ENCODE measurements at places on chromosomes 1 and 21.

DNA sequence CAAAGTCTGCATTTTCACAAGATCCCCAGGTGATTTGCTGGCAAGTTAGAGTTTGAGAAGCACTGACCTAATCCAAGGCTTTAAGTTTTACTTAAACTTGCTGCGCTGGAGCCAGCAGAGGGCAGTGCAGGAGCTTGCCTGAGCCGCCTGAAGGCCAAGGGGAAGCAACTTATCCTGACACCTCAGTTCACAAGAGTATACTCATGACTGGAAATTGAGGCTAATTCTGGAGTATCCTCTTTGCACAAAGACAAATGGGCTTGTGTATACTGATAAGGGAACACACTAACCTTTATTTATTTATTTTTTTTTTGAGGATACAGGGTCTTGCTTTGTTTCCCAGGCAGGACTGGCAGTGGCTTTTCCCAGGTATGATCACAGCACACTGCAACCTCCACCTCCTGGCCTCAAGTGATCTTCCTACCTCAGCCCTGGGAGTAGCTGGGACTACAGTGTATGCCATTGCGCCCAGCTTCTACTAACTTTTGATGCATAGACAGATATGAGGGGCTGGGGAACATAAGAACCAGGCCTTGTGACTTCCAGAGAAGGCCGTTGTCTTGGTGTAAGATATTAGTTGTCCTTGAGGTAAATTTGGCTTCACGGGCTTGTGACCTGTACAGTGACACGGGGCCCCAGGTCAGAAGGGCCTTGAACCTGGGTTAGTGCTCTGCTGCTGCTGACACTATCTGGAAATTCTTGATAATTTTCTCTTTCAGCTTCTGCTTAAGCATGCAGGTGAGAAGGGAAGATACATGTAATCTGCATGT, 29.0 kb upstream of the SLAMF1 start:
- DNase-seq: peak; percentile 20

GRCh38 chr1:117231748-117232373, 21.1 kb upstream of the VTCN1 start:
- no peak for DNase-seq

DNA sequence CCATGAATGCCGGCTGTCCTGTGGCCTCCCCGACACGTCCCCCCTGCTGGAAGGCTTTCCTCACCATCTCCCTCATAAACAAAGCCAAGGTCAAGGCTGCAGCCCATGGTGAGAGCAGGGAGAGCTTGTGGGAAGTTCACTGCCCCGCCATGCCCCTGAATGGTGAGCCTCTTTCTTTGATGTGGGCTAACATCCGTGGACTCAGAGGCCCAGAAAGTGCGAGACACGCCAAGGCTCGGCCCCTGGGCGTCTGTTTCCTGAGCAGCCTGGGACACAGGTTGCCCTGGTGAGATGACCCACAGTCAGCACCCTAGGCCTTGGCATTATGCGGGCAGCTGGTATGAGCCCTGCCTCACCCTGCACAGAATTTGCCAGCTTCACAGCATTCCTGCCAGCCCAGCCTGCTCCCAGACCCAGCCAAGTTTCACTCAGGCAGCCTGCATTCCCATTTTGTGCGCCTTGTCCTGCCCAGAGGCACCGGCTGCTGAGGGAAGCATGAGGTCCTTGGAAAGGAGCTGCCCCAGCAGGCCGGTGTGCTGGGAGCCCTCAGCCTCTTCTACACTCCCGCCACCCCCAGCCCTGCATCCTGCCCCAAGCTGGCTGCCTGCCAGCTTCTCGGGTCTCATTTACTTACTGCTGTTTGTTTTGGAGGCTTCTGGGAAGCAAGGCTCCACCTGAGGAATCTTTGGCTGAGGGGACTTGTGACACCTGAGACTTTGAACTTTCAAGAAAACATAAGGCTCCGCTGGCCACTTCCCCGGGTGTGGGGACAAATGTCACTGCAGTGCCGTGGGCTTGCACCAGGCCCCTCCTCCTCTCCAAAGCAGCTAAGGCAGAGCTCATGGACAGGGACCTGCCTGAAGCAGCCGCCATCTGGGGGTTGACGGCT, 31.9 kb downstream of the NEK2 start:
- peak; percentile 33 for DNase-seq

DNA sequence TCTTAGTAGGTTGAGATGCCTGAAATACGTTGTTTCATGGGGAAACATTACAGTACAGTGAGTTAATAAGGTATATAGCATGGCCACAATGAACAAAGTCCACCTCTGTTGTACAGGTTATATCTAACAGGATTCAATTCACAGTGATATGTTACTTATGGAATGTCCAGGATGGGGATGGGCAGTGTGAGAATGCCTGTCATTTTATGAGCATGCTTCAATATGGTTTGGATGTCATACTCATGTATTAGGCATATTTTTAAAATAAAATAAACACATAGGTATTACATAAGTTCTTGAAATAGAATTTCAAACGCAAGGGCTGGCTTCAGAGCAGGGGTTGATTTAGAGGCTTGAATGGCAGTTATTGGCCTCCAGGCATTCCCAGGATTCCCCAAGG, 6.1 kb upstream of the PHLDA3 start:
- no peak for DNase-seq

GRCh38 chr1:59696421-59697115, 118.2 kb upstream of the HOOK1 start:
- DNase-seq: no peak

DNA sequence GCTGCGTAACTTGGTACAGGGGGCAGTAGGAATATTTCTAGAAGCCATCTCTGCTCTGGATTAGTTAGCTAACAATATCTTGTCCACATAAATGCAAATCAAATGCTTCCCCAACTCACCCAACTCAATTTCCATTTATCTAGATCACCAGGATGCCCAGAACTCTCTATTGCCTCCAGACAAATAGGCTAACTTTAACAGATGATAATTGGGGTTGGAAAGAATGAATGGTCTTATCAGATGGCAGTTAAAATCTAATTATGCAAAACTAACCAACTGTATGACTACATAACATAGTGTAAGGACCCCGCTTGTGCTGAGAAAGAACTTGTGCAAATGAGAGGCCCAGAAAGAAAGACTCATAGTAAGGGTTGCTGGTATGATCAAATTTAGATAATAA, 1024.8 kb downstream of the PLA2G4A start:
- DNase-seq: no peak

DNA sequence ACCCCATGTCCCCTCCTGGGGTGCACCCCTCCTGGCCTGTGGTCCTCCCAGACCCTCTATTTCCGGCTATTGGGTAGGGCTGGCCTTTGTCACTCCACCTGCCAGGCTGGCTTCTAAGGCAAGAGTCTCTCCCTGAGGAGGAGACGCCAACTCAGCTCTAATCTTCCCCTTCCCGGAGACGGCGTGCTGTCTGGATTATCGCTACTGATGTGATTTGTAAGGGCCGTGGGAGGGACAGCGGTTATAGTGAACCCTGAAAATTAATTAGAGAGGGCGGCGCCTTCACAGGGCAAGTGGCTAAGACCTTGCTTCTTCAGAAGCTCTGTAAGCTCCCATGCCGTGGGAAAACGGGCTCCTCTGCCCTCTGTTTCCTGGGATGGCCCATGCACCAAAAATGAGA, 207.0 kb upstream of the VAMP3 start:
- no peak for DNase-seq

- DNase-seq: no peak
These were observed 38.2 kb downstream of the TTLL7 start for GRCh38 chr1:83960669-83961277.

- no peak for DNase-seq
These were observed 5.5 kb downstream of the POGK start for GRCh38 chr1:166844791-166845190.

GRCh38 chr1:163231385-163231784, 28.7 kb upstream of the RGS5 start:
- no peak for DNase-seq

- no peak for DNase-seq
These were observed 29.4 kb upstream of the EPS8L3 start for GRCh38 chr1:109793089-109793485.

- DNase-seq: no peak
These were observed 22.9 kb upstream of the VPS13D start for GRCh38 chr1:12206792-12207424.

GRCh38 chr21:43574741-43575472, 84.4 kb downstream of the HSF2BP start:
- no peak for DNase-seq

DNA sequence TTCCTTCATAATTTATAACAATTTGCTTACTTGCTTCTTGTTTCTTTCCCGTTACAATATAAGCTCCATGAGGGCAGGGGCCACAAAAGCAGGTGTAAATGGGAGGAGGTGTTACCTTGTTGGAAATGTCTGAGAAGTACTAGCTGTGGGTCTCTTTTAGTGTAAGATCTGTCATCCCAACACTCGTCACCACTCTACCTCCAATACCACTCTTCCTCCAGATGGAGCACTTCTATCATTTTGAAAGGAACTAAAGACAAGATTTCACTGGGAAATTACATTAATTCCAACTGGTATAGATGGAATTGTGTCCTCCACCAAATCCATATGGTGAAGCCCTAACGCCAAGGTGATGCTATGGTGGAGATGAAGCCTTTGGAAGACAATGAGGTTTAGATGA, 53.0 kb upstream of the CPLANE2 start:
- DNase-seq: no peak

DNA sequence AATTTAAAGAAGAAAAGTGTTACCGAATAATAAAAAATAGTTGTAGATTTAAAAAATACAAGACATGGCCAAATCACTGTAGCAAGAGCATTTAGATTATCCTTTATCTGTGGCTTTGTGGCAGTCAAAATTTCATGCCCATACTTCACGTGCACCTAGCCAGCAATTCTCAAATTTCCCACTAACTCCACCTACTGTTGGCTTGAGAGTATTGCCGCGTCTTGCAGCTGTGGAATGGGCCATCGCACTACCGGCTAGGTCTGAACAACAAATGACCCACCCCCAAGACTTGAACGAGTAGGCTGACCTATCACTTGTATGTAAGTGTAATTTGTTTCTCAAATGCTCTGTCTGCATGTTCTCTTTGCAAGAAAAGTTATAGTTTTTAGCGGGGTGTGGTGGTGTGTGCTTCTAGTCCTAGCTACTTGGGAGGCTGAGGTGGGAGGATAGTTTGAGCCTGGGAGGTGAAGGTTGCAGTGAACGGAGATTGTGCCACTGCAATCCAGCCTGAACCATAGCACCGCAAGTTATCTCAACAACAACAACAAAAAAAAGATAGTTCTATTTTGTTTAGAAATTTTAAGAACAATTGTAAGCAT, 4.1 kb downstream of the KRTAP13-4 start:
- peak; percentile 2 for DNase-seq

GRCh38 chr1:43269627-43270375, at the start of gene TMEM125:
TSS of gene TMEM125 (plus strand) at chr1:43269983. CDS start at chr1:43272723, 2,740 bp downstream.
- DNase-seq: no peak

GRCh38 chr1:94821636-94822305, 1.6 kb downstream of the SLC44A3 start:
- no peak for DNase-seq

GRCh38 chr1:26126321-26127084, 14.9 kb downstream of the PDIK1L start:
- DNase-seq: no peak

DNA sequence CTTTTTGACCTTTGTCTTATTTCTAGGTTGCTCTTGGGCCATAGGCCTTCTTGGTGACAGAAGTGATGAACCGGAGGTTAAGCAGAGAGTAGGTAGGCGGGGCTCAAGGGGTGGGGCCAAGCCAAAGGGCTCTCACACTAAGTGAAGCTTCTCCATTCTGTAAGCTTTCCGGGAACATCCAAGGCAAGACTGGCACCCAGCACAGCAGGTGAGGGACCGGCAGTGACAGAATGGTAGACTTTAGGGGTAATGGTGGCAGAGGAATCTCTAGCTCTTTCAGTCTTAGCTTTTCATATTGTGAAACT, at the start of gene TNFAIP8L2:
Gene TNFAIP8L2 (plus strand): TSS at position 135 of the 305 bp plus-strand sequence. CDS start 2,049 bp downstream, outside the sequence.
- no peak for DNase-seq

DNA sequence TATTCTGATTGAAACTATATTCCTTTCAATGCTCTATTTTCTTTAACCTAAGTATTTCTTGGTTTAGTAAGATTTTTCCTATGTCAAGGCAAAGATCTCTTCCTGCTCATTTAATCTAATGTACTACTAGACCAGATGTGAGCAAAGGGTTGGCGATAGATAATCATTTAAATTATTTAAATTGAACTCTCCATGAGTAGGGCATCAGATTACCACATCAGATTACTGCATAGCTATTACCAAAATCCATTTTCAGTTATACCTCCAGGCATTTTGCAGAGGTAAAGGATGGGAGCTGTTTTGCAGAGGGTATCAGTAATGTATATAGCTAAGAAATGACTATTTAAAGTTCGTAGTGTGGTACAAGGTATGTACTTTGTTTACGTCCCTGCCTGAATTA, 607.9 kb downstream of the PTPRC start:
- DNase-seq: no peak

GRCh38 chr1:234495231-234495990, 16.4 kb upstream of the TARBP1 start:
- DNase-seq: no peak

DNA sequence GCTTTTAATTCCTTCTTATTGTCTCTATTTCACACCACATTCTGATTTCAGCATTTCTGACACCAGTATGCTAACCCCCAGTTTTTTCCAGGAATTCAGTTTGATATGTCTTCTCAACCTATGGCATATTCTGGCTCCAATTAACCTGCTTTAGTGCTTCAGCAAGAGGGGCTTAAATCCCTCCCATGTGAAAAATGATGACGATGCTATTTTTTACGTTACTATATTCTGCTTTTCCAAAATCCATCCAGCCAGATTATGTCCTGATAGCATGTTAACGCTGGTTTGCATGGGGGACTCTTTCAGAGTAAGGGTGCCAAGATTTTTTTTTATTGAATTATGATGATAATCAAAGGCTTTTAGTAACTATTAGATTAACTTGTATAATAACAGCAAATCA, 163.3 kb upstream of the ADAMTS5 start:
- no peak for DNase-seq

GRCh38 chr21:42561762-42562650, 48.4 kb downstream of the SLC37A1 start:
- DNase-seq: no peak

GRCh38 chr1:178541829-178542553, 29.1 kb downstream of the TEX35 start:
- no peak for DNase-seq

DNA sequence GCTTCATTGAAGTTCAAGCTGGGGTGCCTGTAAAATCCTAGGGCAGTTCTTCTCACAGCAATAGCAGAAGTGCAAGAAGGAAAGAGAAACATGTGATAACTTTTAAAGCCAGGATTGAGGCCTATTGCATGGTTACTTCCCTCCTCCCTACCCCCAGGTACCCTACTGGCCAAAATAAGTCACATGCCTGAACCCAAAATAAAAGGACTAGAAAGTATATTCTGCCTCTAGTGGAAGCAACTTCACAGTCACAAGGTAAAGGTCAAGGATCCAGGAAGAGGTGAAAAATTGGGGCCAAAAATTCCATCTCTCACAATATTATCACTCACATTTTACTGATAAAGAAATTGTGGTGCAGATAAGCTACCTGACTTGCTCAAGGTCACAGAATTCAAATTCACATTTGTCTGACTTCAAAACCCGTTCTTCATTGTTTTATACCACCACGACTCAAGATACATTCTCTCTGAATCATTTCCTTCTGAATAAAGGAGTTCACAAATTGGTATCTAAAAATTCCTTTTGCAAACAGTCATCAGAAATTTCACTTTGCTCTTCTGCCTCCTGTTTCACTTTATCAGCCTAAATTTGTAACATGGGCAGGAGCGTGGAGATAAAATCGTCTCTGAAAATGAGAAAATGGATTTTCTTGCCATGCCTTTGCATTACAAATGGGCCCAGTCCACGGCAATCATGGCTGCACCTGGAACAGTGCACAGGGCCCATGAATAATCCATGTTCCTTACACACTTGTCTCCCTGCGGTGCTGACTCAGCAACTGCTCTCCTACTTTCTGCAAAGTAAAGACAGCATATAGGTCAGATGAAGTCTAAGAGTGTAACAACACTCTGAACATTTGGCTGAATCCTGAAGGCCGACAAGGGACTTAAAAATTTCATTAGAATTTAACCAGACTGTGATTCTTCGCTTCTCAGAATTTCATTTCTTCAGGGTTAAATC, 485.3 kb upstream of the NFIA start:
- no peak for DNase-seq
